ENCODE measurements at places on chromosomes 11 and 22.

- DNase-seq, result no peak
These were observed 132.8 kb upstream of the RASSF10 start for GRCh38 chr11:12876340-12876739.

DNA sequence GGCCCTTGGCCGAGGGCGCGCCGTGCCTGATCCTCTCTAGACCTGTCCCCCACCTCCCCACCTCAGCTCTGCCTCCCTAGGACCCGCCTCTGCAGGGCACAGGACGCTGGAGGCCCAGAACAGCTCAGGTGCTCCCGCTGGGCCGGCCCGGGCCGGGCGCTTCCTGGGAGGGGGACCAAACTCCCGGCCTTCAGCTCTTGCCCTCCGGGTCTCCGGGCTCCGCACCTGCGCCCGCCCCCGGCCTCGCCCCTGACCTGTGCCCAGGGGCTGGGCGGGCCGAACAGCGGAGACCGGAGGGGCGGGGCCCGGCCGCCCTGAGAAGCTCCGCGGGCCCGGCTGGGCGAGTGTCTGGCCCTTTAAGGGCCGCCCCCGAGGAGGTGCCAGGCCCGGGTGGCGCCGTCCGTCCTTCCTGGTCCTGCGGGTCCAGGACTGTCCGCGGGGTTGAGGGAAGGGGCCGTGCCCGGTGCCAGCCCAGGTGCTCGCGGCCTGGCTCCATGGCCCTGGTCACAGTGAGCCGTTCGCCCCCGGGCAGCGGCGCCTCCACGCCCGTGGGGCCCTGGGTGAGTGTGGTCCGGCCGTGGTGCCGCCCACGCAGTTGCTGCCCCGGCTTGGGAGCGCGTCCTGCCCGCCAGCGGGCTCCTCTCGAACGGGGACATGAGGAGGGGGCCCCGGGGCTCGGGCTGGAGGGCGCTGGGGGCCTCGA lies at the start of gene SSH3:
Gene SSH3, plus strand, starts transcription at position 399 of the 703 bp plus-strand sequence. Its CDS starts 96 bp downstream, at position 495.
- peak; percentile 56 for DNase-seq

DNA sequence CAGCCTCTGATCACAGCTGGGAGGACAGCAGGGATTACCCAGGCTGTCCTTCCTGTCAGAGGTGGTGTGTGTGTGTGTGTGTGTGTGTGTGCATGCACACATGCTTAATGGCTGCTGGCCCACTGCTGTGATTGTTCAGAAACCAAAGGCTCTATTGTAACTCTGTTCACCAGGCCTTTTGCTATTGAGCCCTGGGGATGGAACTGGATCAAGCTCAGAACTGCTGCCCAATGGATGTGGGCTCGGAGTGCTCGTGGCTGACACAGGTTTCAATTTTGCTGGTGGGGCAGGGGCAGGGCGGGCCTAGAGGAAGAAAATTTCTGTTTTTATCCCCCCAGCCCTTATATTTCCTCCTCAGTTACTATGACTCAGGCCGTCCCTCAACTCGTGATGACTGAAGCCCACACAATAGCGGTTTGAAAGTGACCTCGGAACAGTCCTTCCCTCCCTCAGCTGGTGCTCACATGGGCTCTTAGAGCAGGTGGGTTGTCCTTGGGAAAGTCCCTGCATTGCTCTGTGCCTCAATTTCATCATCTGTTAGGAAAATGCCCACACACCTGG lies 359.3 kb downstream of the TENM4 start:
- DNase-seq, result peak; percentile 59

DNA sequence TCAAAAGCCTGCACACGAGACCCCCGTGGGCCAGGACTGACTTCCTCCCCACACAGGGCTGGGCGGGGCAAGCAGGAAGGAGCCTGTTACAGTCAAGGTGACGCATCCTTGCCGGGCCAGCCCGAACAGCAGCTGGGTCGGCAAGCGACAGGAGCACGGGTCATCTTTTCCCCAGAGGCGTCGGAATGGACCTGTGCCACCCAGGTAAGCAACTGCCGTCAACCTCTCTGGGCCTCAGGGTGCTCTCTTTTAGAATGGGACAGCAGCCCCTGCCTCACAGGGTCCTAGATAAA lies at the start of gene CYTH4:
Gene CYTH4, plus strand, starts transcription at position 124 of the 293 bp plus-strand sequence. Its CDS starts 62 bp downstream, at position 186.
- no peak for DNase-seq

All from amygdala (tissue), 56 donors.